ENCODE measurements at places on chromosomes 16 and 17.

DNA sequence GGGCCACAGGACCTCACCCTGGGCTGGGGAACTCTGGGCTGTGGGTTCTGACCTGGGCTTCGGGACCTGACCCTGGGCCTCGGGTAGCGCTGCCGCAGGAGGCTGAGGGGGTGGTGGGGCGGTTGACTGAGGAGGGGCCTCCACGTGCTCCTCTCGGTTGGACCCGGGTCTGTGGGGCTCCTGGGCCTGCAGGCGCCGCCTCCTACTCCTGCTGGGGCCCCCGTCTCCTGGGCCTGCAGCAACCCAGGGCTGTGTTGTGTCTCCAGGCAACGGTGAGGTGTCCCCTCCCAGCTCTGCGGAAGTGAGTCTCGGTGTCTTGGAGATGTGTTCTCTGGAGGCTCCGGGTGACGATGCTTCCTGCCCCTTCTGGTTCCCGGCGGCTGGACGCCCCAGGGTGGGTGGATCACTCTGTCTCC lies 41.5 kb upstream of the GNG13 start:
- no peak for DNase-seq

- no peak for DNase-seq
These were observed 7.7 kb downstream of the MMD start for GRCh38 chr17:55413825-55414489.

GRCh38 chr17:78232859-78233173 lies 1.4 kb downstream of the TMEM235 start:
- DNase-seq, result no peak

DNA sequence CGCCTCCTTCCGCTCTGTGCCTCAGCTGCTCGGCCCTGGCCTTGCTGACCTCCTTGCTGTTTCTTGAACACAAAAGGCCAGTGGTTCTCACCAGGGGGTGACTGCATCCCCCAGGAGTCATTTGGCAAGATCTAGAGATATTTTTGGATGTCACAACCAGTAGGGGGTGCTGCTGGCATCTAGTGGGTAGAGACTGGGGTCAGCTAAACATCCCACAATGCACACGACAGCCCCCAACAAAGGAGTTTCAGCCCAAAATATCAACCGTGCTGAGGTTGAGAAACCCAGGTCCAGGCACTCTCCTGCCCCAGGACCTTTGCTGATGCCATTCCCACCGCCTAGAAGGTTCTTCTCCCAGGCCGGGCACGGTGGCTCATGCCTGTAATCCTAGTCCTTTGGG lies 39.7 kb downstream of the ABCC6 start:
- no peak for DNase-seq

DNA sequence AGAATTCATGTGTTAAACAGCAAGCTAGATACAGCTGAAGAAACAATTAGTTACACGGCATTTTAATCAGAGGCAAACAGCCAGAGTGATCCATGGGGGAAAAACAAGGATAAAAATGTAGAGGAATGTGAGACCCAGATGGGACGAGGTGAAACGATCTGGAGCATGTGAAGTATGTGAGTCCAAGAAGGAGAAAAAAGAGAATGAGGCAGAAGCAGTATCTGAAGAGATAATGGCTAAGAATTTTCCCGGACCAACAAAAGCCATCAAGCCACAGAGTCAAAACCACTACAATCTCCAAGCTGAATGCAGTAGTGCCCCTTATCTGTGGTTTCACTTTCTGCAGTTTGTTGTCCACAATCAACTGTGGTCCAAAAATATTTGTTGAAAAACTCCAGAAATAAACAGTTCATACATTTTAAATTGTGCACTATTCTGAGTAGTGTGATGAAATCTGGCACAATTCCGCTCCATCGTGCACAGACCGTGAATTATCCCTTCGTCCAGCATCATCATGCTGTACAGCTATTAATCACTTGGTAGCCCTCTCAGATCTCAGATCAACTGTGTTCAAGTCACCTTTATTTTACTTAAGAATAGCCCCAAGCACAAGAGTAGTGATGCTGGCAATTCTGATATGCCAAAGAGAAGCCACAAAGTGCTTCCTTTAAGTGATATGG lies 18.8 kb downstream of the MYH10 start:
- no peak for DNase-seq

DNA sequence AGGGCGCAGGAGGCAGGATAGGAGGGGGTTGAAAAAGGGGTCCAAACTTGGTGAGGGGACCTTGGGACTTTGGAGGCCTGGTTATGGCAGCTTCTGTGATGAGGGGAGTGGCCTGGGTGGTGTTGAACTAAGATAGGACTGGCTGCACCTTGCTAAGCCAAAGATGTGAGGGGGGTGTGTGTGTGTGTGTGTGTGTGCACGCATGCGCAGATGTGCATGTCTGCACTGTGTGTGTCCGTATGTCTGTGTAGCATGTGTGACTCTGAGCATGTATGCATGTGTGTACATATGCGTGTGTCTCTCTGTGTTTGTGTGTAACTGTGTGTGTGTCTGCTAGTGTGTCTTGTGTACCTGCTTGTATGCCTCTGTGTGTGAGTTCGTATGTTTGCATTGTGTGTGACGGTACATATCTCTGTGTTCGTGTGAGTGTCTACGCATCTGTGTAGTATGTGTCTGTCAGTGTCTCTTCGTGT lies 4.1 kb downstream of the SLC16A5 start:
- DNase-seq, result no peak

- no peak for DNase-seq
These were observed 7.1 kb downstream of the P2RX5 start for GRCh38 chr17:3688852-3689261.

- no peak for DNase-seq
These were observed 154.6 kb upstream of the CHMP6 start for GRCh38 chr17:80836971-80837481.

- DNase-seq, result no peak
These were observed 7.2 kb upstream of the EXOSC6 start for GRCh38 chr16:70258946-70259345.

- DNase-seq, result no peak
These were observed 22.6 kb upstream of the FAM20A start for GRCh38 chr17:68623811-68624210.

Measured in non-pigmented ciliary epithelial cell (primary cell).